ENCODE measurements at places on chromosomes 2 and 18.

DNA sequence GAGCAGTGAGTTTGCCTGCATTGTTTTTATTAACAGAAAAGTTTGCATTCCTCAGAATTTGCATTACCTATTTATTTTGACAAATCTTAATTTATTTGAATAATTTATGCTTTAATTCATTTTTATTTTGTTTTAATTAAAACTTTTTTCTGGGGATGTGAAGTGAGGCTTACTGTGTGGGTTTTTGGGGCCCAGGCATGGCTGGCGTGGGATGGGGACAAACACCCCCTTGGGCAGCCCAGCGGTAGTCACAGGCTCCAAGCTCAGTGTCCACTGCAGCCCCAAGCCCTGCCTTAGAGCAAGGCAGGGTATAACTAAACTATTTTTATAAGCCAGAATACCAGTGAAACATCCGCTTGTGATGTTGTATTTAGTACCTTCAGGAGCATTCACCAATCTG, 95.7 kb upstream of the PXDN start:
- no peak for DNase-seq

DNA sequence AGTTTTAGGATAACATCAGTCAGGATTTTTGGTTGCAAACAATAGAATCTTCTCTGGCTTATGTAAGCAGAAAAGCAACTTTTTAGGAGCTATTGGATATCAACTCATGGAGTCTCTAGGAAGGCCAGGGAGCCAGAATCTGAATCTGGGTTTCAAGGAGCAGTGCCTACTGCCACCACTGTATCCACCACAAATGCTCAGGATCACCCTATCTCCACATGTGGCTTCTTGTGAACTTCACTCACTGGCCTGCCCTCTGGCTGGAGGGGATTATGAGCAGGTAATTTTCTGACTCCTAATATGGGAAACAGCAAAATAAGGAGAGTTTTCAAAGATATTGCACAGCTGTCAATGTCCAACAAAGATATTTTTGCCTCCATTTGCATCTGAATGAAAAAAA, 142.9 kb downstream of the PKP4 start:
- DNase-seq, result no peak

DNA sequence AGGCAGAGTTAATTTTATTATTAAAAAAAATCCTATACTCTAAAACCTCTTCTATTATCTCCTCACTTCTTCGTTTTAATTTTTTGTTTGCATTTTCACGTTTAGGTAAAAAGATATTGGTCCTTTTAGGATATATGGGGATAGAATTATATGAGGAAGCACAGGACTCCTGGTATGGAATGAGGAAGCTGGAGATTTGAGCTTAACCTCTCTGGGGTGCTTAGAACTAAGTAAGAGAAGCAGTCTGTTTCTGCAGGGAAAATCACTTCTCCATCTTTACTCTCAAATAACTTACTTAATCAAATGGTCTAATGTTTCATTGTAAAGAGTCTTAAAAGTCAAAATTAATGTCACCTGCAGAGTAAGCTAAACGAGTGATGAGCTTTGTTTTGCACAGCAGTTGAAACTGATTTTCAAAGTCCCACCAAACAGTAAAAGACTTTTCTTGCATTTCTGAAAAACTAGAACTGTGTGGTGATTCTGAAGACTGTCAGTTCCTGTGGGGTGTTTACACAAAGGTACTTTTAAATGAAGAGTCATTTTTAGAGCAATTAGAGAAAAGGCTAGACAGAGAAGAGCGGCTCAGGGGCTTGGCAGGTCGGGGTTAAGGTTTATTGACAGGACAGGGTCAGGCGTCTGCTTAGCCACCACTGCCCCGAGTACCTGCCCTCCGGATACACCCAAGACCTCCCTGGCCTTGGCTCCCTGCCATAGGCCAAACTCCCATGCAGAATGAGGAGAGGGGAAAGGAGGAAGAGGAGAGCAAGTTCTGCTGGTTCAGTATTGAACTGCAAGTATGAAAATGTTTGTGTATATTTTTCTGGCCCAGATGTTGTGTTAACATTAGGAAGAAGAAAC, 21.6 kb downstream of the METAP1D start:
- DNase-seq, result no peak

- peak; percentile 70 for DNase-seq
These were observed 7.3 kb downstream of the TNFRSF11A start for GRCh38 chr18:62332431-62332830.

DNA sequence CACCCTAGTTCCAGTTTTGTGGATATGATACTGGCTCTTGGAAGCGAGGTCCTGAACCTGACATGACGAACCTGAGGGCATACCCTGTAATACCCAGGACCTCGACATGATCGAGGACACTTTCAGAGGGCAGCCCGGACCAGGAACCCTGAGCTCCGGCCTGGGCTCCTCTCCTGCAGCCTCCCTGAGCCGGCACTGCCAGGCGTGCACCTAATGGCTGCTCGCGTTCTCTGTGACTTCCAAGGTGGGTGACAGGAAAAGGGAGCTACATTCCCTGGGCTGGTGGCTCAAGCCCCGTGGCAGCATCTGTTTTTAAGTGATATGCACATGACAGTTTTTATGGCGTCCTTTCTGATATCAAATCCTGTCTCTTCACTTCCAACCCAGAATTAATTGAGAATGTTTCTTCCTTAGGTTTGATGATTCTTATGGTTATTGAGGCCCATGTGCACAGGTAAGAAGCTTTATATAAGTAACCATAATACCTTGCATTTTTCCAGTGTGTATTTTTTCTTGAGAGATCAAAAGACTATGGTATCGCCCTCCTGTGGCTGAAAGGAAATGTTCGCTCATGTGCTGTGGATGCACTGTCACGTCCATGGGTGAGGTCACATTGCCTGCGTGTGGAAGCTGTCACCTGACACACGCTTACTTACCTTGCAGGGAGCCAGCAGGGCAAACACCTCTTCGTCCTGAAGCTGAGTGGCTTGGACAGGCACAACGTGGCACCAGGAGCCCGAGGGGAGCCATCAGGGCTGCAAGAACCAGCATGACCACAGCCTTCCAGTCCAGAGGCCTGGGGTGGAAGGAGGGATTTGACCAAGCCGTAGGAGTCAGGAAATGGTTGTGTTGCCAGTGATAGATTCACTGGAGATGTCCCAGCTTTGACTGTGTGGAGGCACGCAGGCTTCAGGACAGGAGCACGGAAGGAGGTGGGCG, 367.4 kb upstream of the MYT1L start:
- DNase-seq, result peak; percentile 5

All from AML-193 (cell line).